Spleen (tissue), 13 donors: ENCODE measurements at places on chromosomes 2 and 18. TPM values are rescaled to one million over a fixed set of nuclear protein-coding genes. Genes with fewer than 3 reads are reported as not detected.
A peak's percentile ranks its signal among the peaks of the same experiment; 100 is the strongest.

The RIF1 gene
- polyA plus RNA-seq: 3.4 TPM

The GPR39 gene
- 0.05 TPM for polyA plus RNA-seq

The RTP5 gene
- 0.39 TPM for polyA plus RNA-seq

The MARCO gene
- 4.8 TPM for polyA plus RNA-seq

The CHRND gene
- not detected for polyA plus RNA-seq

- no peaks in the 10 kb centered on the region for H3K4me1 ChIP-seq
- H3K27me3 ChIP-seq: no peaks in the 10 kb centered on the region
- no peak overlapping the region for H3K27ac ChIP-seq
- no peak for DNase-seq
- no peaks in the 10 kb centered on the region for H3K36me3 ChIP-seq
- no peak overlapping the region for H3K4me3 ChIP-seq
Measured at GRCh38 chr2:167128130-167128529, 239.8 kb downstream of the XIRP2 start.

- no peaks in the 10 kb centered on the region for H3K36me3 ChIP-seq
- no peak for DNase-seq
- H3K27ac ChIP-seq: no peak overlapping the region
- H3K27me3 ChIP-seq: no peaks in the 10 kb centered on the region
- H3K4me1 ChIP-seq: no peaks in the 10 kb centered on the region
- no peak overlapping the region for H3K4me3 ChIP-seq
Measured at GRCh38 chr2:162085090-162085891, 11.3 kb upstream of the DPP4 start.

DNA sequence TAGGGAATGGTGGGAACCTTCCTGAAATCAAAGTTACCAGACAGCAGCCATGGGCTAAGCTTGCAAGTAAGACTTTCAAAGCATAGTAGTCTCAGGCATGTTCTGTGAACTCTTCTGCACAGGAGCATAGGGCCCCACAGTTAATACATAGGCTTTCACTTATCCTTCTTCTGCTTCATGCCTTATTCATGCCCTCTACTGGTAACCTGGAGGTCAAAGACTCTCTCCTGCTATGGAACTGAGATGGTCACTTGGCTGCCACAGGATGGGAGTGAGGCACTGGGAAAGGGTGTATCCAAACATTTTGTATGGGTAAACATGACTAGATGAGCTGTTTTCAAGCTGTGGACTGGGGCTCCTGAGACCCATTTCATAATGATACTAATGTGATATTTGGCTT lies 49.1 kb upstream of the ZNF638 start:
- H3K27me3 ChIP-seq: peaks cover 5% of the 10 kb centered on the region
- no peak overlapping the region for H3K4me3 ChIP-seq
- no peaks in the 10 kb centered on the region for H3K36me3 ChIP-seq
- H3K27ac ChIP-seq: no peak overlapping the region
- peaks cover 10% of the 10 kb centered on the region for H3K4me1 ChIP-seq

DNA sequence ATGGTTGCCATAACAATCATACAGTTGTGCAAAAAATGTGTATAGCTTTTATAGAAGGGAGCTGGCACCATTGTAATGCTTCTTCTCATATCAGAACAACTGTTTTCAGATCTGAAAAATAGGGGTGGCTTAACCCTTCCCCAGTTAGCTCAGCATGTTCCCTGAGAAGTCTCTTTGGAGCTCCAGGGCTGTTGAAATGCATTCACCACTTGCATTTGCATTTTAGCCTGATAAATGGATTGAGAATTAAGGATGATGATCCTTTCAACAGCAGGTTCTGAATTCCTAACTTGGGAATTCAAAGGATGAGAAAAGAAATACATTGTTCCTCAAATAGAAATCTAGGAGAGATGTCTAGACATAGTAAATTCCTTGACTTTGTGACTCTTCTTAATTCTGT lies 181.7 kb upstream of the ALPP start:
- DNase-seq: no peak
- peaks cover 49% of the 10 kb centered on the region for H3K36me3 ChIP-seq
- H3K27ac ChIP-seq: no peak overlapping the region
- no peaks in the 10 kb centered on the region for H3K4me1 ChIP-seq
- no peak overlapping the region for H3K4me3 ChIP-seq
- no peaks in the 10 kb centered on the region for H3K27me3 ChIP-seq

GRCh38 chr2:36490749-36491148 lies 107.2 kb downstream of the FEZ2 start:
- DNase-seq: no peak
- H3K4me3 ChIP-seq: no peak overlapping the region
- H3K36me3 ChIP-seq: no peaks in the 10 kb centered on the region

GRCh38 chr2:23480957-23481797 lies 96.2 kb downstream of the KLHL29 start:
- no peak overlapping the region for H3K27ac ChIP-seq
- H3K4me1 ChIP-seq: no peaks in the 10 kb centered on the region
- H3K4me3 ChIP-seq: no peak overlapping the region
- no peaks in the 10 kb centered on the region for H3K36me3 ChIP-seq
- no peak for DNase-seq

GRCh38 chr2:73593680-73594079 lies 48.5 kb downstream of the NAT8 start:
- H3K27ac ChIP-seq: no peak overlapping the region
- no peaks in the 10 kb centered on the region for H3K36me3 ChIP-seq
- no peaks in the 10 kb centered on the region for H3K4me1 ChIP-seq
- DNase-seq: no peak
- no peaks in the 10 kb centered on the region for H3K27me3 ChIP-seq

DNA sequence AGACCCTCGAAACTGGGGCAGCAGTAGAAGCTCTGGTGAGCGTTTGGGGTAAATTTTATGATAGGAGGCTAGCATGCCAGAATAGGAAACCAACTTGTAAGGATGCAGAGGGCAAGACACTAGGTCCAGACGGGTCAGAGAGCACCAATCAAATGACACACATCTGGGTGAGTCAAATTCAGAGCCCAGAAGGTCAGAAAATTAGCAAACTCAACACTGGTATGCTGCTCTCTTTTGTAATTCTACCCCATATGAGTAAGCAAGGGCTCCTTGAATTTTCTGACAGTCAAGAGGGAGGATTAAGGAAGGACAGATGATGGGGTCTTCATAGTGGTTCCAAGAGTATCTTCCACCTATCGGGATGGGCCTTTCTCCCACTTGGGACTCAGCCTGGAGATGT lies 209.8 kb downstream of the BCL2 start:
- no peaks in the 10 kb centered on the region for H3K27me3 ChIP-seq
- no peak for DNase-seq
- H3K36me3 ChIP-seq: no peaks in the 10 kb centered on the region
- peaks cover 22% of the 10 kb centered on the region for H3K4me1 ChIP-seq
- no peak overlapping the region for H3K27ac ChIP-seq
- H3K4me3 ChIP-seq: no peak overlapping the region

DNA sequence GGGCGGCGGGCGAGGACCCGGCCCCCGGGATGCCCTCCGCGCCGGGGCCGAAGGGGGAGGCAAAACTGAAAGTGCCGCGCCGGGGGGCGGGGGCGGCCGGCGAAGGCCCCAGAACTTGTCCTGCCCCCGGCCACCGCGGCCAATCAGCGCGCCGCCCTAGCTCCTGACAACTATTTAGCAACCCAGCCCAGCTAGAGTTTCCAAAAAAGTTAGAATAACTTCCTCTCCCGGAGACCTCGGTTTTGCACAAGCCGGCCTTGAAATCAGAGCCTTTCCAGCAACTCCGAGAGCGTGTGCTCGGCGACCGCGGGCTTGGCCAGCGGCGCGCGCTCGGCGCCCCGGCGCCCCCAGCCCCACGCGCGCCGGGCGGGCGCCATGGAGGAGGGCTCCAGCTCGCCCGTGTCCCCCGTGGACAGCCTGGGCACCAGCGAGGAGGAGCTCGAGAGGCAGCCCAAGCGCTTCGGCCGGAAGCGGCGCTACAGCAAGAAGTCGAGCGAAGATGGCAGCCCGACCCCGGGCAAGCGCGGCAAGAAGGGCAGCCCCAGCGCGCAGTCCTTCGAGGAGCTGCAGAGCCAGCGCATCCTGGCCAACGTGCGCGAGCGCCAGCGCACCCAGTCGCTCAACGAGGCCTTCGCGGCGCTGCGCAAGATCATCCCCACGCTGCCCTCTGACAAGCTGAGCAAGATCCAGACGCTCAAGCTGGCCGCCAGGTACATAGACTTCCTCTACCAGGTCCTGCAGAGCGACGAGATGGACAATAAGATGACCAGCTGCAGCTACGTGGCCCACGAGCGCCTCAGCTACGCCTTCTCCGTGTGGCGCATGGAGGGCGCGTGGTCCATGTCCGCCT lies at the start of gene TWIST2:
TWIST2 (plus strand) TSS at position 245 of the 850 bp plus-strand sequence; CDS start at position 376, 131 bp downstream.
- no peaks in the 10 kb centered on the region for H3K36me3 ChIP-seq
- peak within 1 kb of the TSS; percentile 38 for H3K27ac ChIP-seq
- no peak for DNase-seq
- peak within 1 kb of the TSS; percentile 25 for H3K4me3 ChIP-seq
- peaks cover 81% of the 10 kb centered on the region for H3K27me3 ChIP-seq

DNA sequence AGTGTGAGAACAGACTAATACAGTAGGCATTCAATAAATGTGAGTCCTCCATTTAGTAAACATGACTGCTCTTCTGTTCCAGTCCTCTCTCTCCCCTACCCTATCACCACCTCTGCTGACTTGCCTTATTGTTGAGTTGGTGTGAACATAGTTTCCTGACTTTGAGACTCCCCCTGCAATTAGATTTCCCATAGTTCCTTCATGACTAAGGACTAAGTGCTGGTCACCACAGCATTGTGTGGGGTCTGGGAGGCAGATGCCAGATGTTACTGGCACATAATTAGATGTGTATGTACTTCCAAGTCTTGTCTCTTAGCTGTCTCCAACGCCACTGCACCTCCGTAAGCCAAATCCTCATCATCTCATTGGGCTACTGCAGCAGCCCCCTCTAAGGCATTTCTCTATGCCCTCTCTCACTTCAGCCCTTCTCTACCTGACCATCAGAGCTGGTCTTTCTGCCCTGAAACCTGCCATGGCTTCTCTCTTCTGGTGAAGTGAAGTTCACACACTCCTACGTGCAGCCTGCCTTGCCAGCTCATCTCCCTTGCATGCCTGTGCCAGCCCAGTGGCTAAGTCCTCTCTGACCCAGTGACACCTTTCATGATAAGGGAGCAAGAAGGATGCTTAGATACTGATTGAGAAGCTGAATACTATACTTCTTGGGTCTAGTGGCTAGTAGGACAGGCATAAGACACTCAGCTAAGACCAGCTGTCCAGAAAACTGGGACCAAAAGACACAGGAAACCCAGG lies 81.6 kb upstream of the ALPP start:
- no peak overlapping the region for H3K4me3 ChIP-seq
- no peaks in the 10 kb centered on the region for H3K4me1 ChIP-seq
- DNase-seq: no peak
- H3K27me3 ChIP-seq: no peaks in the 10 kb centered on the region

DNA sequence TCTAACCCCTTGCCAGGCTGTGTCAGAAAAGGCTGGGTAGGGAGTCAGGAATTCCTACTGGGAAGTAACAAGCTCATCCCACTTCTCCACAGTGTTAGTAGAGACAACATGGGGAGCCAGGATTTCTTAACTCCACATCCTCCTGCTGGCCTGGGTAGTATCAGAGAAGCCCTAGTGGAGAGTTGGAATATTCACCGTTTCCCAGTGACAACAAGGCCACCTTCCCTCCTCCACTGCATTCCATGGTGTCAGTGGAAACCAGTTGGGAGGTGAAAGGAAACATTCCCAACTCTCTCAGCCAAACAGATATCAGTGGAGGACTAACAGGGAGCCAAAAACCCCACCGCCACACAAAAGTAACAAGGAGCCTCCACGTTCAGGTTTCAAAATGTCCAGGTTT lies 41.2 kb downstream of the SRD5A2 start:
- H3K4me1 ChIP-seq: no peaks in the 10 kb centered on the region
- H3K36me3 ChIP-seq: no peaks in the 10 kb centered on the region
- no peaks in the 10 kb centered on the region for H3K27me3 ChIP-seq
- no peak for DNase-seq

GRCh38 chr2:44663471-44664073 lies 277.9 kb upstream of the SIX3 start:
- no peaks in the 10 kb centered on the region for H3K4me1 ChIP-seq
- no peak overlapping the region for H3K27ac ChIP-seq
- H3K27me3 ChIP-seq: no peaks in the 10 kb centered on the region
- DNase-seq: no peak
- no peak overlapping the region for H3K4me3 ChIP-seq
- H3K36me3 ChIP-seq: no peaks in the 10 kb centered on the region

DNA sequence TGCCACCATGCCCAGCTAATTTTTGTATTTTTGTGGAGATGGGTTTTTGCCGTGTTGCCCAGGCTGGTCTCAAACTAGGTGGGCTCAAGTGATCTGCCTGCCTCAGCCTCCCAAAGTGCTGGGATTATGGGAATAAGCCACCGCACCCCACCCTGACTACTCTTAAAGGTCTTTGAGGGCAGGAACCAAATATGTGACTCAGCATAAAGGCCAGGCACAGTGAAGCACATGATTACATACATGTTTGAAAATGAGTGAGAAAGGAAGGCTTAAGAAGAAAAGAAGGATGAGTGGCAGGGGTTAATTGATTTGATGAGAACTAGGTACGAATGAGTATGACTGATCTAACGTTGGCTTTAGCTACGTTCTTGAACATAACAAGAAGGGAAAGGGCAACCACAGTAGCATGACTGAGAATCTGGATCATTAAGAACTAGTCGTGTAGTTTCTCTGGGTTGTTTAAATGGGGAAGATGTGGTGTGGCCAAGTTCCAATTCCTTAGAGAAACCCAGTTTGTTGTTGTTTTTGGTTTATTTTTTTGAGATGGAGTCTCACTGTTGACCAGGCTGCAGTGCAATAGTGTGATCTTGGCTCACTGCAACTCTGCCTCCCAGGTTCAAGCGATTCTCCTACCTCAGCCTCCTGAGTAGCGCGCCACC lies 6.8 kb downstream of the RESP18 start:
- H3K27ac ChIP-seq: no peak overlapping the region
- no peaks in the 10 kb centered on the region for H3K4me1 ChIP-seq
- no peaks in the 10 kb centered on the region for H3K36me3 ChIP-seq
- H3K4me3 ChIP-seq: no peak overlapping the region
- DNase-seq: no peak

DNA sequence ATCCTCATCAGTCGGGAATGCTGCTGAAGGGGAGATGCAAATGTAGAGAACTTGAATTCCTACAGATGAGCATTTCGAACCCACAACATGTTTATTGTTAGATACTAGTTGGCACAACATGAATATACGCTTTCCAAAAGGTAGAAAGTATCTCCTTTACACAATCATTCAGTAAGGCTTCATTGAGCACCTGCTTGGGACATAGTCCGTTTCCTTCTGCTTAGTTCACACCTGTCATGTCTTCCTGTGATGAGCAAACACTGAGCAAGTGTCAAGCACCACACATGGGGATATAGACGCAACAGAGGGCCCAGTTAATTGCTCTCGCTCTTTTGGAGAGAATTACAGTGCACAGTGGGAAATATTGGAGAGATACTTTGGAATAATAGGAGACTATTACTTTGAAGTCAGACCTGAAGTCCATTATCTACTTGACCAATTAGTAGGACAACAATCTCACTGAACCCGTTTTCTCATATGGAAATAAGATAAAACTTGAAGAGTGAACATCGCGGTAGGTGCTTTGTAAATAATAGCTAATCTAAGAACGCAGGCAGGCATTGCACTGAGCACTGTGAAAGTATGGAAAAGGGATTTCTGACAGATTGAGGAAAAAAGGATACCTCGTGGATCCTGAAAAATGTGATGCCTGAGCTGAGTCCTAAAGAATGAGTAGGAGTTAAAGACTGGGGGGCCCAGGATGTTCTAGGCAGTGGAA lies 1.2 kb downstream of the CPSF3 start:
- no peaks in the 10 kb centered on the region for H3K27me3 ChIP-seq
- peaks cover 59% of the 10 kb centered on the region for H3K4me1 ChIP-seq
- peak overlapping the region; percentile 80 for H3K4me3 ChIP-seq
- no peaks in the 10 kb centered on the region for H3K36me3 ChIP-seq
